Stimulated activated CD8-positive, alpha-beta memory T cell treated with anti-CD3 and anti-CD28 coated beads, Interleukin-15, amount 100 ng/mL, for 4 hours (primary cell): ENCODE measurements at places on chromosomes 13 and 19.
A peak's percentile ranks its signal among the peaks of the same experiment; 100 is the strongest.

DNA sequence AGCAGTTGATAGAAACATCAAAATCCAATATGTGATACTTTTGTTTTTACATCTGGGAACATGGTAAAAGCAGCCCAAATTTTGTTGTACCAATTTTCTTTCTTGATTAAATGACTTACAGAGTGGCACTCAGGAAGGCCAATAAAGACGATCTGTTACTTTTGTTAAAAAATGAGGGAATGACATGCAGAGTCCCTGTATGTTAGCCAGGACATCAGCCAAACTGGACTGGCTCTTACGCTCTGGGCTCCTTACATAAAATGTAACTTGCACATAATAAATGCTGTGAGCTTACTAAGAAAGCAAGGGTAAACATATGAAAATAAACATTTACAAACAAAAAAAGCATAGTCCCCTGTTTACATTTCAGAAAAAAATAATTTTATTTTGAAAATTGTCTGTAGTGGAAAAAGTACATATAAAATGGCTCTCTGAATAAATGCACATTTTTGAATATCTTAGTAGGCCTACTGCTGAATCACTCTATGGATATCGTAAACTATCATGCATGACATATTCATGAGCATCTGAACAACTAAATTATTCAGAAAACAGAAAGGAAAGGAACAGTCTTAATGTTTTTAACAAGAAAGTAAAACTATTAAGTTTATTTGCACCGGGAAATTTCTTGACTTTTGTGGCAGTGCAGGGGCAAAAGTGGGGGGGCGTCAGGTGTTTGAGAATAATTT lies 534.5 kb downstream of the KCTD12 start:
- no peak for DNase-seq

- DNase-seq, result no peak
These were observed 407 bp upstream of the ZNF550 start for GRCh38 chr19:57560049-57560491.

DNA sequence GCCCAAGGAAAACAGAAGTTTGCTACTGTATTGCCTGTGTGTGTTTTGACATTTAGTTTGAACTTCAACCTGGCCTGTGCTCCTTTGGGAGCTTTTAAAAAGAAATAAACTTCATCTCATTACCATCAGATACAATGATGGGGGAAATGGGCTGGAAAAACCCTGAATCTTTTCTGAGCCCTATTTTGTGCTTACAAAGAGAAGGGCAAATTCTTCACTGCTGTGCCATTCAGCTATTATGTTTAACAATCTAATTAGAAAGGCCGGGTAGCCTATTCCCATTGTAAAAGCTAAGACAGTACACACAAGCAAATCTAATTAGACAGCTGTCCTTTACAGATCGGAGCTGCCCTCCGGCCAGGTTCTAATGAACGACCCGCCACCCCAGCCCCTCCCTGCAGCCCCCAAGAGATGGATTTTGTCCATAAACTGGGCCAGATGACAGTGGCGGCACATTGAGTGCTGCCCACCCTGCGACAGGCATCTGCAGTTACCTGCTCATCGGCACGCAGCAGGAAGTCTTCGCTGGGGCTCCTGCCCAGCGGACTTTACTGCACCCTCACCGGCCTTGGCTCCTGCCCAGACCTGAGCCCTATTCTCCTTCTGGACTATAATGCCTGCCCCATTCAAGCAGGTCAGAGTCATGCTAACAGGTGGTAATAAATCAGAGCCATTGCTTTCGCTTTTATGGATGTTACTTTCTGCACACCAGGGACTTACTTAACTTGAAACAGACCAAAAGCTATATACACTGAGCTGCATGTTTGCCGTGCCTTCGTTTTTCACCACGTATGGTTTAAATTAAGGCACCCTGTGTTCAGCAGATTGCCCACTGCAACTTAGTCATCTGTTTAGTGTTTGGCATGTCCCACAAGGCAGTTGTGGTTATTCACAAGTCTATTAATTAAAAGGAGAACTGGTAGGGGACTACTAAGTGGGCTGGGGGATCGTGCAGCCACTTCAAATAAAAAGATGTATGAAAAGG lies 549.6 kb downstream of the FGF9 start:
- no peak for DNase-seq

- DNase-seq, result no peak
These were observed 15.8 kb downstream of the BRD4 start for GRCh38 chr19:15316498-15316897.

DNA sequence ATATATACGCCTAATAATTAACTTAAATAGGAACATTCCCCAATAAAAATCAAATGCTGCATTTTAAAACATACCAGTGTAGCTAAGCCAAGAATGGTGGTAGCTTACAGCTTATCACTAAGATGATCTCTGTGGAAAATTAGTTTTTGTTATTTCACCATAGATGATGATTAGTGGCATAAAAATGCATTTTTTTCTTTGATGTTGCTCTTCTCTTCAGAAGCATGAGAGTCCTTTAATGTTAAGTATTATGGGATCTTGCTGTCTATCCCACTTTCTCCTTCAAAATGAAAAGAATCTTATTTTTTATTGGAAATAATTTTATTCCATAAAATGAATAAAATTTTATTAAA lies 731.0 kb downstream of the SLITRK1 start:
- no peak for DNase-seq

GRCh38 chr13:68214691-68215415 lies 984.7 kb upstream of the PCDH9 start:
- no peak for DNase-seq

- no peak for DNase-seq
These were observed 177.5 kb downstream of the SLC7A1 start for GRCh38 chr13:29418026-29418425.

DNA sequence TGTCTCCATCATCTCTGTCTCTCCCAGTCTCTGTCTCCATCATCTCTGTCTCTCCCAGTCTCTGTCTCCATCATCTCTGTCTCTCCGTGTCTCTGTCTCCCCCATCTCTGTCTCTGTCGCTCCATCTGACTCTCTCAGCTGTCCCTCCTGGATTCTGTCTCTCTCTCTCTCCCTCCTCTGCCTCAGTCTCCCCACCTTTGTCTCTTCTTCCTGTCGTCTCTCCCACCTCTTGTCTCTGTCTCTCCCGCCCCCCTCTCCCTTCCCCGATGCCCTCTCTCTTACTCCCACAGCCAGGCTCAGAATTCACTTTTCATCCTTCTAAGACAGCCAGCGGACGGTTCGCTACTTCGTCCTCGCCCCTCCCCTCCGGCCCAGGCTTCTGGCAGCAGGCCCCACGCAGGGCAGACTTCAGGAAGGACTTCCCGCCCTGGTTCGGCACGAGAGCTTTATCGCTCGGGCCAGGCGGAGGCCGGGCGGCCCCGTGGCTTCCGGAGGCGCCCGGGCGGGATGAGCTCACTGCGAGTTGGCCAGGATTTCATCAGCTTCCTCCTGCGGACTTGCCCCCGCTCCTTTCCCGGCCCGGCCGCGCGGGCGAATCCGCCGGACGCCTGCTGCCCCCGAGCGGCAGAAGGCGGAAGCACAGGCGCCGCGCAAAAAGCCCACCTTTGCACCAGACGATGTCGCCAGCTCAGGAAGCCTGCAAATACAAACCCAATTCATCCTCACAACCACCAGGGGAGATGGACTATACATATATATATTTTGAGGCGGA lies 12.4 kb upstream of the CCDC9 start:
- peak; percentile 79 for DNase-seq

GRCh38 chr13:112254900-112255299 lies 121.3 kb upstream of the SPACA7 start:
- DNase-seq, result no peak

DNA sequence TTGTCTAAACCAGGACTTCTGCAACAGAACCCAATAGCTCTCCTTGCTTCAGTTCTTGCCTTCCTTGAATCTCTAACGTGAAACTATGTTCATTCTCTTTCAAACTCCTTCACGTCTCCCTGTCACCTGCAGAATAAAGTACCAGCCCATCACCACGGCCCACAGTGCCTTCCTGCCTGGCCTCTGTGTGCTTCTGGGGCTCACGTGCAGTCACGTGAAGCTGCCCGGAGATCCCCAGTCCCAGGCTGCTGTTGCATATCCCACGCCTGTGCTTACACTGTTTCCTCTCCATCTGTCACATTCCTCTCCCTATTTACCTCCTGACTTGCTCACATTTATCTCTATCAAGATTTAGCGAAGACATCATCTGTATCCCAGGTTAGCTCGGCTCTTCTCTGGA lies 102.8 kb downstream of the STARD13 start:
- DNase-seq, result no peak

GRCh38 chr19:5932609-5933262 lies 18.7 kb downstream of the CAPS start:
- no peak for DNase-seq

DNA sequence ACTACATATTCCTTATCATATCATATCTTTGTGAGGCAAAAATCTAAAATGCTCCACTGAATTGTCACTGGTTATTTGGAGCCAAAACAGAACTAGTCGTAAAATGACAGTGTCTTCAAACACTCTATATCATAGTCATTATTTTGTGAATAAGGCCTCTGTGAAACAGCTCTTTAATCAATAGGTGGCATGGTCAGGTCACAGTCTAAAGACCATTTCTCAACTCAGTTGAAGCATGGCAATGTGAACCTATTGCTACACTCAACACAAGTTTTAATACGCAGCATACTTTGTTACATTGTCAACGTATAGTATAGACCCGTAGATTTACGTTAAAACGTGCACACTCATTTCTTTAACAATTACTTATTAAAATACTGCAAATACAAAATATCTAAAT lies 131.3 kb upstream of the PCDH20 start:
- no peak for DNase-seq

GRCh38 chr13:73608157-73608516 lies 526.1 kb downstream of the KLF12 start:
- no peak for DNase-seq

- DNase-seq, result no peak
These were observed 78.4 kb downstream of the IRS2 start for GRCh38 chr13:109707742-109708617.

GRCh38 chr13:27053902-27054595 lies 117.6 kb downstream of the USP12 start:
- no peak for DNase-seq

DNA sequence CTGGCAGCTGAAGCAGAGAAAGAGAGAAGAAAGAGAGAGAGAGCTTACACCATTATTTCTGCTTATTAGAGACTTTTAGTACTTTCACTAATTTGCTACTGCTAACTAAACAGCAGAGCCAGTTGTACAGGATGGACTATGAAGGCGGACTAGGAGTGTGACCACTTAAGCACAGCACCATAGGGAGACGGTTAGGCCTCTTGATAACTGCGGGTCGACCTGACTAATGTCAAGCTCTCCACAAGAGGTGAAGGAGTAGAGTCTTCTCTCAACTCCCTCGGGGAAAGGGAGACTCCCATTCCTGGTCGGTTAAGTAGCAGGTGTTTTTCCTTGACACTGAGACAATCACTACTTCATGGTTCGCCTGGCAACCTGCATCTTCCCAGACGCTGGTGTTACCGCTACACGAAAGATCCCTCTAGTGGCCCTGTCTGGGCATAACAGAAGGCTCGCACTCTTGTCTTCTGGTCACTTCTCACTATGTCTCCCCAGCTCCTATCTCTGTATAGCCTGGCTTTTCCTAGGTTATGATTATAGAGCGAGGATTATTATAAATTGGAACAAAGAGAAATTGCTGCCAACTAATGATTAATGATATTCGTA lies 5.3 kb upstream of the PSG7 start:
- no peak for DNase-seq

GRCh38 chr19:54888239-54888638 lies 14.2 kb downstream of the FCAR start:
- DNase-seq, result no peak

DNA sequence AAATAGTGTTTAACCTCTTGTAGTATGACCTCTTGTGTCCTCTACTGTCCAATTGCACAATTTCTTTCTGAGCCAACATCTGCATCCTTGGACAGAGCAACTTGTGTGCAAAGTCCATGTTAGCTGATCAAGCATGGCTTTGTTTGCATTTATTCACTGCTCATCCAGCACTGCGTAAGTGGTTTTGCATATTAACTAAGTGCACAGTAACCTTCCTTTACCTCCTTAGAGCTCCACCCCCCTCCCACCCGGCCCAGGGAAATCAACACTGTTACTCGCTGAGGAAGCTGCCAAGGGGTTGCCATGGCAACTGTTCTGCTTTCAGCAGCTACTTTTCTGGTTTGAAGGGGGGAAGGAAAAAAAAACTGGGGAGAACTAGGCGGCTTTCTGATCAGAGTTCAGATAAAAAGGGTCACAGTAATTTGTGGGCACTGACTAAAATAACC lies 153.5 kb upstream of the KLF12 start:
- peak; percentile 76 for DNase-seq

- no peak for DNase-seq
These were observed 795.8 kb downstream of the DIAPH3 start for GRCh38 chr13:59367904-59368303.

DNA sequence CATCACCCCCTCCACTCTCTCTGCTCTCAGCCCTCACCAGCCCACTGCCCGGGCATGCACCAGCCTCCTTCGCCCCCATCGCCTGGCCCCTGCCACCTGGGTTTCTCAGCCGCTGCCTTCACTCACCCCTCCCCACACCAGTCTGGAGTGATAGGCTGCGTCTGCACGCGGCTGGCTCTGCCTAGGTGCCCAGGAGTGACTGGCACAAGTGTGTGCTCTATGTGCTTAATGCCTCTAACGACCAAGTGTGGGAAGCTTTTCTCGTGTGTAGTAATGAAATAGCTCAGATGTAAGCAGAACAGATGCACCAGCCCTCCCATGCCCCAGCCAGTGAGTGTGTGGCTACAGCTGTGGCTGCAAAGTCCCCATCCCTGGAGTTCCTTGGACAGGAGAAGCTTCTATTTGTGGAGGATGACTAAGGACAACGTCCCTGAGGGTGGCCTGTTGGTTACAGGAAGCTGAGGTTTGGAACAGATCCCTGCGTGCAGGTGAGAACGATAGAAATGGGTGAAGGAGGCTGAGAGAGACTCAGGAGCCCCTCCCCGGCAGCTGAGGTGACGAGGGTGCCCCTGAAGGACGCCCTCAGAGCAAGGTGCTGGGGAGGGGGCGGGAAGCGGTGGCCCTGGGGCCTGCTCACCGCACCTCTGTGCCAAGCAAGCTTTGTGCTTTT lies 35.6 kb downstream of the ATP11A start:
- no peak for DNase-seq

GRCh38 chr13:46667687-46668281 lies 114.8 kb downstream of the LRCH1 start:
- no peak for DNase-seq

DNA sequence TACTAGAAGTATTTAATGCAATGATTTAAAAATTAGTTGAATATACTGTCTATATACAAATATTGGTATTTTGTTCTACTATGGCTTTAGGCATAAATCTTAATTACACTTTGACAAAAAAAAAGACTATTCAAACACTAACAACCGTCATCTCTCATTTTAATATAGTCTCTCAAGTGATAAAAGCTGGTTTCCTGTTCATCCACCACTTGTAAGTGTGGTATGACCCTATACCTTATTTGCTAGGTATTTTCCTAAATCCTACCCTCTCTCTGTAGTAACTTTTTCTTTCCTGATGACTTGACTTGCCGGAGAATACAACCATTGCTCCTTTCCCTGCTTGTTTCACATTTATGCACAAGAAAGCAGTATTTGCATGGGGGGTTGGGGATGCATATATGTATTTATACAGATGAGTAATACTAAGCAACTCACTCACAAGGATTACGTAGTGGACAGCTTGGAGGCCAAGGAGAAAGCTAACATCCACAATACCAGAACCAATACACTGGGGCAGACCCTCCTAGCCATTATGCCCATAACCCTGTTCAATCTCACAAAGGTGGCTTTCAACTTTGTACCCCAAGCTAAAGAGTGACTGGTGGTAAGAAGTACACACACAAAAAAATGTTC lies 12.7 kb upstream of the EFNB2 start:
- DNase-seq, result no peak
